ENCODE measurements at places on chromosomes 12 and 14. TPM values are rescaled to one million over a fixed set of nuclear protein-coding genes. Genes with fewer than 3 reads are reported as not detected.

- peaks cover 15% of the 10 kb centered on the region for H3K4me1 ChIP-seq
- H3K4me3 ChIP-seq: peak overlapping the region; percentile 73
- no peaks in the 10 kb centered on the region for H3K36me3 ChIP-seq
Measured at GRCh38 chr14:34060651-34060999, 109.8 kb upstream of the EGLN3 start.

GRCh38 chr14:54411371-54411770, 14.6 kb downstream of the CDKN3 start:
- H3K36me3 ChIP-seq: no peaks in the 10 kb centered on the region
- H3K27me3 ChIP-seq: no peaks in the 10 kb centered on the region
- no peaks in the 10 kb centered on the region for H3K4me1 ChIP-seq
- no peak for DNase-seq
- H3K27ac ChIP-seq: no peak overlapping the region

DNA sequence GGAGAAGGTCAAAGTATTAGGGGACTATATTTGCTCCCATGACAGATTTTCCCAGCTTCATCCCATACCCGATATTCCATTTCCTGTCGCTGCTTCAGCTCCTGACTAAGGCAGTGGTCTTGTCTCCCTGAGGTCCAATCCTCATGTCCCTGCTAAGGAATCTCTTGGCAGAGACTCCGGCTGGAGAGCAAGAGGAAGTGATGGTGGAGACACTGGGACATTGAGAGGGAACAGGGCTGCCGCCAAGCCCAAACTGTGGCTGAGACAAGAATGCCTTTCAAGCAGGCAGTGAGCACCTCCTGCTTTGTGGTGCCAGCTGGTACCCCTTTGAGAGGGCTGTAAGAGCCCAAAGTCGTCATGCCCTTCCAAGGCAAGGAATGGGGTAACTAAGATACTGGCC, 5.5 kb downstream of the SP7 start:
- peaks cover 6% of the 10 kb centered on the region for H3K4me1 ChIP-seq
- DNase-seq: no peak
- no peaks in the 10 kb centered on the region for H3K27me3 ChIP-seq
- no peak overlapping the region for H3K27ac ChIP-seq

GRCh38 chr12:109482894-109483293, 5.5 kb downstream of the UBE3B start:
- H3K4me1 ChIP-seq: peaks cover 18% of the 10 kb centered on the region
- peaks cover 51% of the 10 kb centered on the region for H3K36me3 ChIP-seq
- H3K27me3 ChIP-seq: no peaks in the 10 kb centered on the region

DNA sequence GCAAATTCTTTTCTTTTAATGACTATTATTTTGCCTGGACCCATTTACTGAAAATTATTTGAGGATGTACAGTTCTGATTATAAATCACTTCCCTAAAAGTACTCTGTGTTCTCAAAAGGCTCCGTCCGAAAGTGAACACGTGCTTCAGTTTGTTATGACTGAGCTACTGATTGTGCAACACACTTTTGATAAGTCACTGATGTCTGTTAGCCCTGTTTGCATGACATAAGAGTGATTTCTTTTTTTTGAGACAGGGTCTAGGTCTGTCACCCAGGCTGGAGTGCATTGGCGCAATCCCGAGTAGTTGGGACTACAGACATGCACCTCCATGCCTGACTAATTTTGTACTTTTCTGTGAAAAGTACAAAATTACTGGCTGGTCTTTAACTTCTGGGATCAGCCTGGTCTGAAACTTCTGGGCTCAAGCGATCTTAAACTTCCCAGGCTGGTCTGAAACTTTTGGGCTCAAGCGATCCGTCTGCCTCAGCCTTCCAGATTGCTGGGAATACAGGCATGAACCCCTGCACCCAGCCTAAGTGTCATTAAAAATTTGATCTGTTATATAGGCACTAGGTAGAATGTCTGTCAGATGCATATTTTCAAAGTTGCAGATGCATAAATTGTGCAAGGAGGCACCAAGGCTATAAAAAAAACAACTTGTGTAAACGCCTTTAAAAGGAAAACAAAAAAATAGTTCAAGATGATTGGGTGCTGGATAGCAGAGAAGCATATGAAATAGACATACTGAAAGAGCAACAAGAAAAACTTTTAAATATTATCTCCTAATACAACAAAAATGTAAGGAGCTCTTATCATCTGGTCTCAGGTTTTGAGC, 111.5 kb downstream of the SRGAP1 start:
- no peaks in the 10 kb centered on the region for H3K36me3 ChIP-seq
- no peak overlapping the region for H3K4me3 ChIP-seq
- H3K27me3 ChIP-seq: no peaks in the 10 kb centered on the region
- peak; percentile 76 for DNase-seq
- H3K4me1 ChIP-seq: peaks cover 12% of the 10 kb centered on the region

Gene FAM181A
- total RNA-seq: 1.9 TPM

Gene OTOGL
- total RNA-seq: 0.27 TPM

All from upper lobe of left lung (tissue), 6 donors.